ENCODE measurements at places on chromosomes 4 and X. TPM values are rescaled to one million over a fixed set of nuclear protein-coding genes. Genes with fewer than 3 reads are reported as not detected.

TMEM35A gene
- total RNA-seq = 24.5 TPM

TGIF2LX gene
- not detected for total RNA-seq

PCSK1N gene
- 46.4 TPM for total RNA-seq

NAA11 gene
- not detected for total RNA-seq

PRIMPOL gene
- total RNA-seq = 36.6 TPM

RENBP gene
- total RNA-seq = 10.0 TPM

RADX gene
- total RNA-seq = 7.9 TPM

CYP4V2 gene
- 38.9 TPM for total RNA-seq

TEX11 gene
- 0.33 TPM for total RNA-seq

COL25A1 gene
- total RNA-seq = 65.3 TPM

FRG2 gene
- not detected for total RNA-seq

ANXA3 gene
- 16.8 TPM for total RNA-seq

CCSER1 gene
- 85.6 TPM for total RNA-seq

GASK1B gene
- total RNA-seq = 46.1 TPM

ANK2 gene
- total RNA-seq = 342 TPM

SH2D1A gene
- not detected for total RNA-seq

GAGE1 gene
- total RNA-seq = not detected

NEUROG2 gene
- 8.2 TPM for total RNA-seq

GLRB gene
- 15.2 TPM for total RNA-seq

DOK7 gene
- total RNA-seq = 3.5 TPM

SH3TC1 gene
- total RNA-seq = 13.4 TPM

GNPDA2 gene
- total RNA-seq = 39.5 TPM

TMSB15C gene
- 12.6 TPM for total RNA-seq

TMEM154 gene
- 1.6 TPM for total RNA-seq

KLHL13 gene
- 36.2 TPM for total RNA-seq

PLK4 gene
- total RNA-seq = 15.7 TPM

MAGEE1 gene
- 9.6 TPM for total RNA-seq

FANCB gene
- total RNA-seq = 7.9 TPM

VEGFC gene
- 10.6 TPM for total RNA-seq
